ENCODE measurements at places on chromosomes 7 and 10.

GRCh38 chr10:91787258-91787657 is 11.0 kb upstream of the TNKS2 start:
- no peak for DNase-seq

DNA sequence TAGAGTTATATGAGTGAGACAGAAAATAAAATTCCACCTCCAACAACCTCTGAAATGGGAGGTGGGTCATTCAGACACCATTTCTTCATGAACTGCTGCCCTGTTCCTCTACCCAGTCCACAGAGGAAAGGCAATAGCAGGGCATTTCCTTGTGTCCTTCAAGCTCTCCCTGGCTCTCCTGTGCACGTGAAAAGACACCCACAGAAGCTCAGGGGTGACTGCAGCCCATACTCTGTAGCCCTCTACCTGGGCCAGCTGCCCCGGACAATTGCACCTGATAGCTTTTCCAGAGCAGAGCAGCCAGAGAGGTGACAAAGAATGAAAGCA is 10.0 kb downstream of the ST8SIA6 start:
- no peak for DNase-seq

DNA sequence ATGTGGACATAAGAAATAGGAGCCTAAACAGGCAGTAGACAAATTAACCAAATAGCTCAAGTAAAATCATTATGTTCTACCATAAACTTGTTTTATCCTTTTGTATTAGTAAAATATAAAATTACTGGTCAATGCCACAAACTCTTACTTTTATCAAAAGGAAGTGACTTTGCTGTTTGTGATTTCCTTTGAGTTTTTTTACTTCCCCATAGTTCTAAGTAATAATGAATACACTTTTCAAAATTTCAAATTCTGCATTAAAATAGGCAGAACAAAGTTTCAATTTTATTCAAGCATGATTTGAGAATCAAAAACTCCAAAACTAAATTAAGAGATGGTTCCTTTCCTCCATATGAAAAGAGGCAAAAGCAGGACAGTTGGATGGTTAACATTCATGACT is 139.7 kb upstream of the ABCB5 start:
- no peak for DNase-seq

- DNase-seq: peak; percentile 26
Measured at GRCh38 chr10:47361293-47361692, 13.1 kb downstream of the RBP3 start.
